Fibroblast of skin of back (primary cell): ENCODE measurements at places on chromosomes 4 and X.
A peak's percentile ranks its signal among the peaks of the same experiment; 100 is the strongest.

DNA sequence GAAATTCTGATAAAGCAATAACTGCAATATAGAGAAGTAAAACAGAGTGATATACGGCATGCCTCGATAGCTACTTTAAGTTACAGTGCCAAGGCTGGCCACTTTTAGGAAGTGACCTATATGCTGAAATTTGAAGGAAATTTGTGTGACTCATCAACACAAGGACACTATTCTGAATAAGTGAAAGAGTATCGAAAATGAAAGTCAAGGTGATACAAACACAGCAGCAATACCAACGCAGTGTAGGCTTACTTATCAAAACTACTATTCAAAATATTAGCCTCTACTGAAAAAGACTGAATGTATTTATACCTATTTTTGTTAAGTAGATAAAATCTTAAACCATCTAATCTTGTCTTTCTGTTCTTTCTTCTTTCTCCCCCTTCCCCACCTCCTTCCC is 459.9 kb upstream of the GNPDA2 start:
- no peak for DNase-seq

DNA sequence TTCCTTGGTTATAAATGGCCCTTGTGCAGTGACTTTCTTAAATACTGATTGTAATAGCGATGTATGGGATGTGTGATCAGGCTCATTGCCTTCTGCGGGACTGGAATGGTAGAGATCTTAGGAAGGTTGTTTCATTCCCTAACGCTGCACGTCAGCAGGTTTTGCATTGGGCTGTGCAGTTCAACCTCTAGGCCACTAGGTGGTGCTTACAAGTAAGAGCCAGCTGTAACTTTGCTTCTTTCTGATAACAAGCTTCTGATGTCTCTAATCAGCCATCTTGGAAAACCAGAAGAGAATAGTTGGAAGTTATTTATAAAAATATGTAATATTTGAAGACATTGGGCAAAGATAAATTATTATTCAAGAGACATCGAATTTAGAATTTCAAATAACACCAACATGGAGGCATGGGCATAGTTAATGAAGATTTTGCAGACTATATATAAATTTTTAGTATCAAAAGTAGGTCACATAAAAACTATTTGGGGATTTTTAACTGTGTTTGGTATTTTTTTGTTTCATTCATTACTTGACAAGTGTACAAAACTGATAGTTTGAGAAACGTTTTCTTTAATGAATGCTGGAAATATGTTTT is 339.7 kb upstream of the PCDH7 start:
- peak; percentile 52 for DNase-seq

- DNase-seq = no peak
Measured at GRCh38 chr4:140799686-140800225, 43.6 kb upstream of the TBC1D9 start.

DNA sequence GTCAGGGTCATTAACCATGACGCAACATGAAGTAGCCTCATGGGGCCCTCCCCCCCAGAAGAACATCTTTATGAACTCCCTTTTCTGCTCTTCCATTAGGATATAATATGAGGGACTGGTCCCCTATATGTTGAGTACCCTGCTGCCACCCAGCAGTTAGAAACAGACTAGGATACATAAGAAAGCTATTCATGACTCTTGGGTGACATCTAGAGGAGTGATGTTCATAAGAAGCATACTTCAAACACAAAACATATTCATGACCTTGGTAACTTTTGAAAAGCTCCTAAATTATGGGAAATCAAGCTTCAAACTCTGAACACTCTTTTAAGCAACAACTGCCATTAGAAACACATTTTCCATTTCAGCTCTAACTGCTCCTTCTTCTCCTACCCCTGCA is 155.2 kb upstream of the SPIN4 start:
- peak; percentile 39 for DNase-seq

GRCh38 chr4:168059251-168059650 is 33.1 kb upstream of the ANXA10 start:
- DNase-seq = peak; percentile 71
